ENCODE measurements at places on chromosomes 5 and 9.

DNA sequence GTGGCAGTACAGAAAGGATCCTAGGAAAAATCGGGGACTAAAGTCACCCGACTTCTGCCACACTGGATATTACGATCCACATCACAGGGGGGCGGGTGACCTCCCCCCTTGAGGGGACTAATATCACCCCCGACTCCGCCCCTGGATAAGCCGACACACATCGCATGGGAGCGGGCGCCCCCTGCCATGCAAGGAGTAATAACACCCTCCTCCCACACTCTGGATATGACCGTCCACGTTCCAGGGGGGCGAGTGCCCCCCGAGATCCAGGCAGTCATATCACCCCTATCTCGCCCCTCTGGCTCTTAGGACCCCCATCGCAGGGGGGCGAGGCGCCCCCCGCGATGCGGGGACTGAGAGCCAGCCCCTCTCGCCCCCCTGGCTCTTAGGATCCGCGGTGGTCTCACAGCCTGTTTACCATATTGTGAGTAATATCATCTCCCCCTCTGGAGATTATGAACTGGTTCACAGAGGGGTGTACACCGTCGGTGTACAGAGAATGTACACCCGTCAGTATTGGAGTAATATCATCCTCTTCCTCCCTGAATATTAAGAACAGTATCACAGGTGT lies 423.0 kb downstream of the DIRAS2 start:
- no peak for DNase-seq

GRCh38 chr5:62283861-62284260 lies 22.1 kb upstream of the KIF2A start:
- DNase-seq, result no peak

GRCh38 chr9:82757924-82758323 lies 305.0 kb downstream of the RASEF start:
- DNase-seq, result no peak

DNA sequence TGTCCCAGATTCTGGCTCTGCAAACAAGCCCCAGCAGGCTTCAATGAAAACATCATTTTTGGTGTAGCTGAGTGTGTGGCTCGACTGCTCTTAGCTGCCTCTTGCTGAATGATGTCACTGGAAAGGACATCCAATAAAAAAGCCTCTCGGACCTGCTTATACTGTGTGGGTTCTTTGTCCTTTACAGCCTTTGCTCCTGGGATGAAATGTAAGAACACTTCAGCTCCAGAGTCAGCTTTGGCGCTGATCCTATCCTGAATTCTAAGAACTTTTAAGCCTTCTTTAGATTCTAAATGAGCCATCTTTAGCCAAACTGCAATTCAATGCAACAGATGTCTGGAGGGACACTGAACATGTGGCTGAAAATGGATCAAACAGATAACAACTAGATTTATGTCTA lies 404.6 kb upstream of the C9orf72 start:
- no peak for DNase-seq

DNA sequence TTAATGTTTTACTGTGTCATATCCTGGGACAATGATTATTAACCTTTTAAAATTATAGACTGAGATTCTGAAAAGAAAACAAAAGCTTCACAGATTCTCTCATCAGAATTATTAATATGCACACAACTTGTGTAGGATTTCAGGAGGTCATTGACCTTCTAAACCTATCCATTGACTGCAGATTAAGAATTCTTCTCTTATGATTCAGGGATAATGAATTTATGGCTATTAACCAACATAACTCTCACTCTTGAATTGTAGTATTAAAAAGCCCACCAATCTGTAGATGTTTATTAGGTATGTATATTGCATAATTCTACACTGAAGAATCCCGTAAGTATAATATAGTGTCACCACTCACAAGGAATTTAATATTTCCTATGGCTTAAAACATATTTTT lies 179.8 kb downstream of the PBX3 start:
- DNase-seq, result no peak

DNA sequence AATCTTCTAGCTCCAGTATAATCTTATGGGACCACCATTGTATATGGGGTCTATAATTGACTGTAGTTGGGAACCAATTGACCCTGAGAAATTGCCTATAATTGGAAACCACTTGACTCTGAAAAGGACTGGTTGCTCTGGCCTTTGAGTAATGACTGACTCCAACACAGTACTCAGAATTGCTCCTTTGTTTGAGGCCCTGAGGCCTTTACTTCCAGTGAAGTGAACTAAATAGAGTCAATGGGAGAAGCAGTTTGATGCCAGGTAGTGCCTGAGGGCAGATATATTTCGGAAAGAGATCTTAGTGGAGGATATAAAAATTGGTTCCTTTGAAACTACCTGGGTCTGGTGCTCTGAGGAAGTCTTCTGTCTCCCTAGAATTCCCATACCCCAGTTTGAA lies 16.0 kb upstream of the TMEM171 start:
- no peak for DNase-seq

- no peak for DNase-seq
These were observed 318.0 kb downstream of the ADAMTS6 start for GRCh38 chr5:65163698-65164097.

- DNase-seq, result no peak
These were observed 86.0 kb downstream of the UHRF2 start for GRCh38 chr9:6498982-6499381.

- no peak for DNase-seq
These were observed 180.5 kb upstream of the TUT7 start for GRCh38 chr9:86534572-86535258.

DNA sequence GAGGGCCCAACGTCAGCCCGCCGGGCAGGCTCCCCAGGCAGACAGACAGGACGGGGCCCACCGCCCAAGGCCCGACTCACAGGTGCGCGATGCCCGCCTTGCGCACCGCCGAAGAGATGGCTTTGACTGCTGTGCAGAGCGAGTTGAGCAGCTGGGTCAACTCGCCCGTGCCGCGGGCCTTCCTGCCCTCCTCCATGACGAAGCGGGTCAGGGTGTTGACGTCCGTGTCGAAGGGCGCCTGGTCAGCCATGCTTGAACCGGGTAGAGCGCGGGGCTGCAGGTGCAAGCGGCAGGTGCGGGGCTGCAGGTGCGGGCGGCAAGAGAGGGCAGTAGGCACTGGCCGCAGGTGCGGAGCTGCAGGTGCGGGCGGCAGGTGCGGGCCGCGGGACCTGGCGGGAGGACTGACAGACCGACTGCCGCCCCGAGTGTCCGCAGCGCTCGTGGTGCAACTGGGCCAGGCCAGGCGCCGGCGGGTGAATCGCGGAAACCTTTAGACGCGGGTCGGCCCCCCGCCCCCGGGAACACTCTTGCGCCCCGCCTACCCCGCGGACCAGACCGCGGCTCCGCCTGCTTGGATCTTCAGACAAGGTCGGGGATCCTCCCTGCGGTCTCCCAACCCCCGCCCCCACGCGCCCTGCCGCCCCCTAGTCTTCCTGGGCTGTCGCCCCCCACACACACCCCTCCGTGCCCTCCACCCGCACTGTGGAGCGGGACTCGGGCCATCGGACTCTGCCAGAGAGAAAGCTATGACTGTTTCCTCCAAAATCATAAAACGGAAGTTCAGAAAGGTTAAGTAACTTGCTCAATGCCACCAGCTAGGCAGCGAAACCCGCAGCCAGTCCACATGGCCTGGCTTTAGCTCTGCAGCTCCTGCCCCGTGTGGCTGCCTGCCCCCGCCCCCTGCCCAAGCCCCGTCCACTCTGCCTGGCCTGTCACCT lies at the start of gene FBP1:
FBP1 (minus strand) TSS at position 458 of the 938 bp plus-strand sequence; CDS start at position 250, 208 bp downstream.
- DNase-seq, result no peak

DNA sequence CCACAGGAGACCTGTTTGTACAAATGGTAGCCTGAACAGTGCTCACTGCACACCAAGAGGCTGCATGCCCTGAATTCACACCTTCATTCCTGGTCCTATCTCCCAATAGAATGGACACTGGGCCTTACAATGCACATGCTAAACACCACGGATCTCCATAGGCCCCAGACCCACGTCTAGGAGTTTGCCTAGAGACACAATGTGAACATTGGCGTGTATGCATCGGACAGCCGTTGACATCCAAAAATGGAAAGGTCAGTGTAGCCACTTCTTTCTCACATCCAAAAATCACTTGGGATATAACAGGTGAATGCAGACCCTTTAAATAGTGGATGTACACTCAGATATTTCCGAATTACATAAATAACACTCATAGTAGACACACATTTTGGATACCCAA lies 927 bp downstream of the PAX5 start:
- no peak for DNase-seq

GRCh38 chr9:86771941-86772634 lies 175.2 kb downstream of the GAS1 start:
- no peak for DNase-seq

DNA sequence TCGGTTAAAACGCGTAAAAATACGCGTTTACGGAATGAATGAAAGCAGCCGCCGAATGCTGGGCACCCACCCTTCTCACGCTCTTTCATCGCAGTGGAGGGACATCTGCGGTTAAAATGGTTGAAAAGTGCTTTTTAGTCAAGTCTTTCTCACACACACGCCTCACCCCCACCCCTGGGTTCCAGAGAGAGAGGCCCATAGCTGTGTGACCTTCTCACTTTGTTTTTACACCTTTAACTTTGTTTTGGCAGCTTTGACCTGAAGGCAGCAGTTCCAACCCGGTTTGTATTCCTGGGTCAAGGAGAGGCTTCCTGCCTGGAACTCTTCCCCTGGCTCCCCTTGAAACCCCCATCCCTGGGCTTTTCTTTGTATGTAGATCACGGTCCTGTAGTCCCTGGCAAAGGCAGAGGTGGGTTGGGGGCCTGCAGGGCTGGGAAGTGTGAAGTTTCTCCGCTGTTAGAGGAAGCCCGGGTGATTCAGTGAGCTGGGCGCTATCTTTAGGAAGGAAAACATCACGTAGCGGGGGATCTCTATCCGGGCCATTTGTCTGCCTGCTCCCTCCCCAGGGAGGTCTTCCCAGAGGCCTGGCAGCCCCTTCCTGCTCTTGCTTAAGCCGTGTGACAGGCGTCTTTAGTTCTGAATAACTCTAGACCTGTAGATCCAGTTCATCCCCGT lies 29.6 kb downstream of the SPRY4 start:
- no peak for DNase-seq

GRCh38 chr5:27516437-27516836 lies 478.1 kb upstream of the CDH9 start:
- no peak for DNase-seq

- DNase-seq, result no peak
These were observed 173.6 kb downstream of the MUSK start for GRCh38 chr9:110842169-110842568.

DNA sequence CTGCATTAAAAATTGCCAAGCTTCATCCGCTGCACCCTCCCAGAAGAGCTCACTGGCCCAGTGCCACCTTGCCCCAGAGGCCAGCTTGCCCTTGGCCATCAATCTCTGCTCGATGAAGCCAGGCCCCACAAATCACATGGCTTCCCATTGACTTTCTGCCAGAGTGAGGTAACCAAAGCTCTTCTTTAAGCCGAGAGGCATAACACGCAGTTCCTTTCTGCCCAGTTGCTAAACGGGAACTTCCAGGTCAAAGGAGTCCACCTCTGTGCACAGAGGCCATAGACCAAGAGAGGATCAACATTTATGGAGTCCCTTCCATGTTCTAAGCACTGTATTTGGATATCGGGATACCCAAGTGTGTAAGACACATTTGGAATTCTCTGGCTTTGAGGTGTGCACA lies 208.8 kb downstream of the KIF4B start:
- DNase-seq, result no peak

DNA sequence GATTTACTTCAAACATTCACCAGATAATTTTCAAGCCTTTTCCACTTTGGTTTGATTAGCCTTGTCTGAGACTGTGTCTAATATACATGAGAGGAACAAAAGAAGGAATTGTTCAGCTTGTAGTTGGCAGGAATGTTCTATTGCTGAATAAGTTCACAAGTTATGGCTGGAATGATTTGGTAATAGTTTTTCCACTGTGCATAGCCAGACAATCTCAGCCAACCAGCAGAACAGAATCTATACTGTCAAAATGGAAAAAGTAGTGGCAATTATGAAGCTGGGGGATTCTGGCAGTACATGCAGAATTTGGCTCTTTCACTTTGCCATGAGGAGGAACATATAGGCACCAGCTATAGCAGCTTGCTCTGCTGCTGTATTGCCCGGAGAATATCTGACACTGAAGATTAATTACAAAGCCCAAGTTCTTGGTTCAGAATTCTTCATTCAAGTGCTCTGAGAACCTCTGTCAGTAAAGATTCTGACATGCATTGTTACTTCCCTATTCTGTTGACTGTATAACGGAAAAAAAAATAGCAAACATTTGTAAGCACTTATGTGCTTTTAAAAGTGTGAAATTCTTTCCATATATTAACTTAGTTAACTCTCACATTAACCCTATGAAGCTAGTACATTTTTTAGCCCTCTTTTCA lies 150.6 kb downstream of the PRR16 start:
- no peak for DNase-seq

DNA sequence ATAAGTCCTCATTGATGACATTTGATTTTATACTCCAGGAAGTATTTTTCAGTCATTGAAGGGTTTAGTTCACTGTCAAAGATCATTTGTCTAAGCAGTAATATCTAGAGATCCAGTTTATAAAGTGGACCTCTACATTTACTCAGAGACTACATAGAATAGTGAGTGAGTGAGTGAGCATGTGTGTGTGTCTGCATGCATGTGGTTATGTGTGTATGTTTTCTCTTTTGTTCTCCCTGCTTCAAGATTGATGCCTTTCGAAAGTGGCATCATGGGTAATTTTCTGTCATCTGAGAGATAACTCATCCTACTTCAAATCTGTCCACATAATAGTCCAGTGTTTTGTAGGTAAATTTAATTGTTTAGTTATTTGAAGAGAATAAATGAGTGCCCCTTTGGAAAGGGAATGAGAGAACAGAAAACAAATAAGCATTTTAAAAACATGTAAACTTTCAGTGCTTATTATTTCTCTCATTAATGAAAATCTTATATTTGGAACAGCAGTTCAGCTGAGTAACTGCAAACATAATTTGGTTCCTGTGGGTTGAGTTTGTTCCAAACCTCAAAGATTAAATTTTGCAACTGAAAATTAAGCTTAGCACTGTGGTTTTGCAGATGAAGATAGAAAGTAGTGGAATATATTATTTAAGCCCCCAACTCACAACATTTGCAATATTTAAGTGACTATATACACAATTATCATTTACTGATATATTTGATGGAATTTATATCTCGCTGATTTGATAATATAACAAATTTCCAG lies 1295.1 kb upstream of the C9orf72 start:
- DNase-seq, result no peak

GRCh38 chr5:76483433-76483832 lies 80.3 kb downstream of the IQGAP2 start:
- DNase-seq, result no peak

DNA sequence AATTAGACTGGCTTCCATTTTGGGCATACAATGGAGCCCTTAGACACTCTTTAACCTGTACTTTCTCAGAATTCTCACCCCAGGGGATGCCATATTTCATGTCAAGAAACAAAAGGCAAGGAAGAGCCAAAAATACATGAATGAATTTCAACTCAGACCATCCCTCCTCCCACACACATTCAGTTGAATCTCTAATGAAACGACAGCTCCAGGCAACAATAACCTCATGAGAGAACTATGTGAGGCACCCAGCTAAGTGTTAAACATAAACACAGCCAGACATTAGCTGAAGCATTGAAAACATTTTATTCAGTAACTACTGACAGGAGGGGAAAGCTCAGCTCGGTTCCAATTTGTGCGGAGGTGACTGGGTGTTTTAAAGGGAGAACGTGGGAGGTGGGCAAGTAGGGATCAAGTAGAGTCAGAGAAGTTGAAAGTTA lies 1359.1 kb upstream of the CDH9 start:
- no peak for DNase-seq
